ENCODE measurements at places on chromosomes 11 and 22.

DNA sequence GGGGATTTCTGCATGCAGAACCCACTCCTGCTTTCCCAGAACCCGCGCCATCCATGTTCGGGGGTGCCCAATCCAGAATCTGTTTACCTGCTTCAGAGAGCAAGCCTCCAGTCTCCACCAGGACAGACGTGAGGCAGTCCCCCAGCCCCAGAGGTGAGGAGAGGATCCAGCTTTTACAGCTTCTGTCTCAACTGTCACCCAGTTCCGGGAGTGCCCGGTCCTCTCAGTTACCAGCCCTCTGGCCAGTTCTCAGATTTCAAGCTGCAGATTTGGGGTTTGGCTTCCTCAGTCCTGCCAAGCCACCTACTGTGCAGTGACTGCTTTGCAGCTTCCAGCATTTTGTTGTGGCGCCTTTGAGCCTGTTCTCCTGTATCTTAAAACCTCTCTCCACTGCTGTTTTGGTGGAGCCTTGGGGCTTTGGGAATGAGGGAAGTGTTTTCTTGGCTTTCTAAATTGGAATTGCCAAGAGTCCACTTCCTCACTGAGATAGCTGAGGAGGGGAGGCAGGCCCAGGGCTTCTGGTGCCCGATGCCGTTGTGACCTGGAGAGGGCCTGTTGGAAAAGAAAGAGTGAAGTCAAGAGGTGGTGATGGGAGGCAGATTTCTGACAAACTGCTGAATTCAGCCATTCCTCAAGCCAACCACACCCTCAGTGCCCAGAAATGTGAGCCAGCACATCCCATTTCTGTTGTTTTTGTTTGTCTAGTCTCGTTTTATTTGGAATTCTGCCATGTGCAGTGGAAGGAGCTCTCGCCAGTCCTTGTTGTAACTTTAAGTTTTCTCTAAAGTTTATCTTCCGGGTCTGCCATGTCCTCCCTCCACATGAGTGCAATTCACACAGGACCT, 513.4 kb downstream of the TBC1D22A start:
- DNase-seq = no peak

DNA sequence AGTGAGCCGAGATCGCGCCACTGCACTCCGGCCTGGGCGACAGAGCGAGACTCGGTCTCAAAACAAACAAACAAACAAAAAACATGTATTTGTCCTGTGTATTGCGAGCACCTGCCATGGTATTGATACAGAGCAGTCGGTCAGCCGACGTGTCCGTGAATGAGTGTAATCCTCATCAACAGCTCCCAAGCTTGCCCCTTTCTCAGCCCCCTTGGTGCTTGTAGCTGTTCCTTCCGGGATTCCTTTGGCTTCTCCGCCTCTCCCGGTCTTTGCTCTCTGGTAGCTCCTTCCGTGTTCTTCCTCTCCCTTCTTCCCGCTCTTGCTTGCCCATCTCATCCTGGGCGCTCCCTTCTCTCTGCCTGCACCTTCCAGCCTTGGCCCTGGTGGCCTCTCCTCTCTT, 10.9 kb downstream of the ZNF74 start:
- no peak for DNase-seq

DNA sequence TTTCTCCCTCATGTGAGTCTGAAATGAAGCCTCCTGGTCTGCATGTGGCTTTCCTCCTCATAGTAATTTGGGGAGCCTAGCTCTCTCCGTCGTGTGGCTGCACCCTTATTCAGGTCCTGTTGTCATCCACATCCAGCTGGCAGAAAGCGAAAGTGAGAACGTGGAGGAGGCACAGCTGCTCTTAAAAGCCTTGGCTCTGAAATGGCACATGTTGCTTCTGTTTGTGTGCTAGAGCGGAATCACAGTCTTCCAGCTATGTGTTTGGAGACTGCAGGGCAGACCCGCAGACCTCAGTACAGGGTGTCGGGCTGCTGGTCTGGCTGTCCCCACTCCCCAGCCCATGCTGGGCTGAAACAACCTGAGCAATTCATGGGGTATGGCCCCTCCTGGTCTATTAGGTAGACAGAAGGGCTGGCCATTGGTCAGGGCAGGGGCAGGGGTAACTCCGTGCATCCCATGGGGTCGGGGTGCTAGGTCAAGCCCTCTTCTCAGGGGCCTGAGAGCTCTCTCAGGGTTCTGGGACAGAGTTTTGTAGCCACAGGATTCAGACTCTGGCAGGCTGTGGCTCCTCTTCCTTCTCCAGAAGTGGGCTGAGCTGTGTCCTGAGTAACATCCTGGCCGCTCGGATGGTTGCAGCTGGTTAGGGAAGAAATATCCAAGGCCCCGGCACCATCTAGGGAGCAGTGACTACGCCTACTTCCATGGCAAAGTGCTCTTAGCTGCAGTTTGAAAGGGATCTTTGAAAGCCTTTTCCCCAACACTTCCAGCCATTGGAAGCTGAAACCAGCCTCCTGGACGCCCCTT, 50.6 kb downstream of the C11orf96 start:
- DNase-seq = no peak

DNA sequence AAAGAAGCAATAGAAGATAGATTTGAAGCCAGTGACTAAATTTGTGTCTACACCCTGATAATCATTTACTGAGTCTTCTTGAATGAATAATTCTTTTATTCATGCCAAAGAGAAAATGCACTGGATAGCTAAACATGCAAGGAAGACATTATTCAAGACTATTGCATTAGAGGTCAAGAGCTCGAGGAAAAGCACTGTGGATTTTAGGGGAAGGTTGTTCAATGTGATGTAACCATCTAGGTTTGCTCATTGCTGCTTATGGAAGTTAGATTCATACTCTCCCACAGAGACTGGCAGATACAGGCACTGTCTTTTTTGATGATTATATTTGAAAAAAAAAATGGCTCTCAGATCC, 682.1 kb downstream of the KCNA4 start:
- DNase-seq = no peak

GRCh38 chr11:126281666-126282175, 1.2 kb upstream of the TIRAP start:
- no peak for DNase-seq

- no peak for DNase-seq
These were observed 51.0 kb downstream of the CD6 start for GRCh38 chr11:61022311-61023085.

DNA sequence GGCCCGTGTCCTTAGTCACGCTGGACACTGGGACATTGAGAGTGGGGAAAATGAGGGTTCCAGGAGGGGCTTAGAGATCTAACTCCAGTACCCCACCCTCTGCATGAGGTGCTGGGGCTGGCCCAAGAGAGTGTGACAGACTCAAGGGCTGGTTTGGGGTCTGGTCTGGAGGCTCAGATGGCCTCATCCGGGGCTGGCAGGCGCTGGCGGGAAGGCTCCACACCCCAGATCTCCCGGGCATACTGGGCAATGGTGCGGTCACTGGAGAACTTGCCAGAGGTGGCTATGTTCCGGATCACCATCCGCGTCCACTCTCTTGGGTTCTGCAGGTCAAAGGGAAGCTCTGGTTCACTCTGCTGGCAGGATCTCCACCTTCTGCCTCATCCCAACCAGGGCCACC, 2.5 kb upstream of the RASGRP2 start:
- DNase-seq = no peak

DNA sequence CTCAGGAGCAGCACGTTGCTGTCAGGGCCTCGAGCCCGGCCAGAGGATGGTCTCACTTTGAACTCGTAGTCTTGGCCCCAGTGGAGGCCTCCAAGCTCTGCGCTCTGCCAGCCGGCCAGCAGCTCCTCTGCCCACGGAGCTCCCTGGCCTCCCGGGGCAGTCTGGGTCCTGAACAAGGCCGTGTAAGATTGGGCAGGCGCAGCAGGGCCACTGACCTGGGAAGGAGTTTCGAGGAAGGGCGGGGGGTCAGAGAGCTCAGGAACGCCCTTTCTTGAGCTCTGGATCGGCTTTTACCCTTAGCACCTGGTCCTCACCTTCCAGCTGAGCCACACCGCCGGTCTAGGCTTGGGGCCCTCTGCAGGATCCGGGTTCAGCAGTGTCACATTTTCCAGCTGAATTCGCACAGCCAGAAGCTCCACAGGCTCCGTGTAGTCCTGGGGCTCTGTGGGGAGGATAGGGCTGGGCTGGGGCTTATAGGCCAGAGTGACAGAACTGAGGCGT, 2.1 kb downstream of the ROBO4 start:
- DNase-seq = no peak

GRCh38 chr11:76798671-76799065, 15.5 kb downstream of the TSKU start:
- DNase-seq = no peak

DNA sequence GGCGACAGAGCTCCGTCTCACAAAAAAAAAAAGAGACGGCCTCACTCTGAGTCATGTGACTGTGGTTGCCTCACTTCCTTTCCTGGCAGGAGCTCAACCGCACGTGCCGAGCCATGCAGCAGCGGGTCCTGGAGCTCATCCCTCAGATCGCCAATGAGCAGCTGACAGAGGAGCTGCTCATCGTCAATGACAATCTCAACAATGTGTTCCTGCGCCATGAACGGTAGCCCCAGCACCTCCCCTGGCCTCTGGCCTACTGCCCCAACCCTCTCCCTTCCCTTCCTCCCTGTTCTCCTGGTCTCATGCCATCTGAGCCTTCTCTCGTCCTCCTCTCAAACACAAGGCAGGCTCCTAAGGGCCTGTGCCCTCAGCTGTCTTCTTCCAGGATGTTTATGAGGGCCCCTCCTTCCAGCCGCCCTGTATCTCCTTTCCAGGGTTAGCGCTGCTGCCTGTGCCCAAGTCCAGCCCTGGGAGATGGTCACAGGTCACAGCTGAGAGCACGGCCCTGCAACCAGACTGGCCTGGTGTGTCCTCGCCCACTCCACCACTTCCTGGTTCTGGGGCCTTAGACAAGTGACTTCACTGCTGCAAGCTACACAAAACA, 30.7 kb downstream of the TOM1 start:
- no peak for DNase-seq

Data from hypothalamus (tissue), 51 donors.